Activated T-helper 2 cell treated with anti-CD3 and anti-CD28 coated beads, Interferon-gamma antibody, Interleukin-2, Interleukin-4, amounts not matched to agents 10 μg/mL and 5 μg/mL and 100 μg/mL, durations not matched to agents 14 hours and 24 hours and 36 hours (primary cell): ENCODE measurements at places on chromosomes 7 and 10. TPM values are rescaled to one million over a fixed set of nuclear protein-coding genes. Genes with fewer than 3 reads are reported as not detected.

Gene CALCR
- total RNA-seq: not detected in 2 replicates

Gene IGF2BP3
- total RNA-seq: 16.6 and 18.2 TPM in 2 replicates

Gene MMD2
- not detected in 2 replicates for total RNA-seq

Gene KAZALD1
- total RNA-seq: 0.55 and 0.67 TPM in 2 replicates

Gene CTAGE6
- 0.78 and 1.4 TPM in 2 replicates for total RNA-seq

Gene NPY4R
- total RNA-seq: not detected in 2 replicates

Gene LRRD1
- 0.09 TPM in 1 of 2 replicates, not detected in the other for total RNA-seq

Gene PNLIPRP1
- not detected in 2 replicates for total RNA-seq

Gene C10orf71
- total RNA-seq: not detected in 2 replicates

Gene FAM237B
- total RNA-seq: not detected in 2 replicates

Gene COBL
- not detected in 2 replicates for total RNA-seq

Gene TNS3
- 5.3 and 8.5 TPM in 2 replicates for total RNA-seq

Gene OPN1SW
- not detected in 2 replicates for total RNA-seq

Gene GBX1
- total RNA-seq: not detected in 2 replicates

Gene GTF2I
- 186 and 188 TPM in 2 replicates for total RNA-seq

Gene TAS2R41
- not detected in 2 replicates for total RNA-seq

Gene GRID2IP
- 0.18 and 0.23 TPM in 2 replicates for total RNA-seq

Gene CFAP46
- total RNA-seq: not detected in 2 replicates

Gene STN1
- 21.7 and 25.1 TPM in 2 replicates for total RNA-seq

Gene TRPV6
- total RNA-seq: 0.07 TPM in 1 of 2 replicates, not detected in the other

Gene PRLHR
- total RNA-seq: not detected in 2 replicates

Gene TBX20
- total RNA-seq: 0.11 and 0.39 TPM in 2 replicates

Gene TCAF2
- 37.0 and 38.6 TPM in 2 replicates for total RNA-seq

Gene CPA4
- not detected in 2 replicates for total RNA-seq

Gene SPDYE9
- total RNA-seq: not detected in 2 replicates

Gene NCF1
- total RNA-seq: 0.52 and 0.90 TPM in 2 replicates

Gene ABLIM1
- 37.9 and 39.8 TPM in 2 replicates for total RNA-seq

Gene C10orf95
- total RNA-seq: 0.32 TPM in 1 of 2 replicates, not detected in the other

Gene MRPS24
- 106 and 108 TPM in 2 replicates for total RNA-seq

Gene TMEM273
- total RNA-seq: 53.2 and 58.4 TPM in 2 replicates

Gene MSMB
- not detected in 2 replicates for total RNA-seq

Gene NPFFR1
- not detected in 2 replicates for total RNA-seq

Gene IKZF1
- total RNA-seq: 360 and 371 TPM in 2 replicates

Gene CLDN4
- not detected in 2 replicates for total RNA-seq

Gene CACNB2
- 1.1 and 1.6 TPM in 2 replicates for total RNA-seq

Gene ENTPD1
- total RNA-seq: 37.1 and 37.5 TPM in 2 replicates

Gene PTCD1
- total RNA-seq: 8.1 and 10.4 TPM in 2 replicates

Gene AKR1C8
- total RNA-seq: not detected in 2 replicates

Gene CNPY1
- not detected in 2 replicates for total RNA-seq

Gene AVPI1
- total RNA-seq: 2.3 and 2.4 TPM in 2 replicates

Gene ADAM8
- total RNA-seq: 214 and 220 TPM in 2 replicates

Gene JCAD
- total RNA-seq: 3.4 and 3.7 TPM in 2 replicates

Gene ZNF239
- 0.66 and 0.97 TPM in 2 replicates for total RNA-seq

Gene PRRT4
- total RNA-seq: 0.39 and 0.55 TPM in 2 replicates

Gene CCZ1B
- total RNA-seq: 83.1 and 85.7 TPM in 2 replicates

Gene GRM8
- total RNA-seq: not detected in 2 replicates

Gene KIF5B
- total RNA-seq: 76.6 and 79.0 TPM in 2 replicates

Gene SPOCK2
- 135 and 137 TPM in 2 replicates for total RNA-seq

Gene HYAL4
- not detected in 2 replicates for total RNA-seq

Gene PIK3CG
- total RNA-seq: 36.6 and 36.7 TPM in 2 replicates

Gene MOSPD3
- 14.1 TPM in 2 replicates for total RNA-seq

Gene TRPV5
- total RNA-seq: not detected in 2 replicates

Gene TLL2
- total RNA-seq: 0.09 TPM in 1 of 2 replicates, not detected in the other

Gene MYH16
- total RNA-seq: not detected in 2 replicates

Gene PTF1A
- not detected in 2 replicates for total RNA-seq

Gene GIMAP6
- 25.8 and 29.4 TPM in 2 replicates for total RNA-seq

Gene GRM3
- not detected in 2 replicates for total RNA-seq
